ENCODE measurements at places on chromosomes 3 and 15.

DNA sequence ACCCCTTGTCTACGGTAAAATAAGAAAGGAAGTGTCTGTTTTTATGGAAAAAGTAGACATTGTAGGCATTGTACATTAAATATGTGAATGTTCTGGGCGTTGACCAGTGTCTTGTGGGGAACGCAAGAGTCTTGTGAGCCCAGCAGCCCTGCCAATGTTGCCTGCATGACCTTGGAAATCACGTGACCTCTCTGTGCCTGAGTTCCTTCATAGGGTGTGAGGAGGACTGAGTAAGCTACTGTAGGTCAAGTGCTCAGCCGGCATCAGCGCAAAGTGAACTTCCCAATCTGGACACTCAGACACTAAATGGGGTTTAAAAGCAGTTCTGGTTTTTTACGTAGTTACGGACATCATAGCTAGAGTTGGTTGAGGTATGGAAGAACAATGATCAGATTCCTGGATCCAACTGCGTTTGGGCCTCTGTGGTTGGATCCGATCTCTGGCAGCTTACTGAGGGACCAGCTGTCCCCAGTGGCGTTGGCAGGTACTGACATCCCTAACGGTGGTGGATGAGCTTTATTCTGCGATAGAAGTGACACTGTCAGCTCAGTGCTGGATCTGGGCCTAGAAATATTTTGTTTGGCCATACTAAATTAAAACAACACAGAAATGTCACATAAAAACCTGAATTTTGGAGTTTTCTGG, 63.8 kb downstream of the SPSB4 start:
- no peak for DNase-seq

GRCh38 chr3:2166552-2166951, 67.9 kb downstream of the CNTN4 start:
- DNase-seq: no peak

GRCh38 chr3:138440596-138440995, 6.2 kb downstream of the ESYT3 start:
- DNase-seq: no peak

DNA sequence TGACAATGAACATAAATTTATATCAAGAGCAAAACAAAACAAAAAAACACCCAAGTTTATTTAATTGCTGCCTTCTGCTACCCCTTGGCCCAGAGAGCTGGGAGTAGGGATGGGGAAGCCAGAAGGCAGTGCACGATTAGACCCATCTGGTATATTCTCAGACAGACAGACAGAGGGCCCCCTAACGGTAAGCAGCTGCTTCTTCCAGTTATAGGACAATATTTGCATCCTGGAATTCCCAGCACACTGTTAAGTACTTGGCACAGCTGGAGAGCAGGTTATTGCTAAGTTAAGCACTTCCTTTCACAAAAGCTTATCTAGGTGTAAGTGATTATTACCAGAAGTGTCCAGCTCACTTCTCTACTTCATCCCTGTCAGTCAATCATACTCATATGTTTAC, 39.3 kb downstream of the C2CD4B start:
- no peak for DNase-seq

DNA sequence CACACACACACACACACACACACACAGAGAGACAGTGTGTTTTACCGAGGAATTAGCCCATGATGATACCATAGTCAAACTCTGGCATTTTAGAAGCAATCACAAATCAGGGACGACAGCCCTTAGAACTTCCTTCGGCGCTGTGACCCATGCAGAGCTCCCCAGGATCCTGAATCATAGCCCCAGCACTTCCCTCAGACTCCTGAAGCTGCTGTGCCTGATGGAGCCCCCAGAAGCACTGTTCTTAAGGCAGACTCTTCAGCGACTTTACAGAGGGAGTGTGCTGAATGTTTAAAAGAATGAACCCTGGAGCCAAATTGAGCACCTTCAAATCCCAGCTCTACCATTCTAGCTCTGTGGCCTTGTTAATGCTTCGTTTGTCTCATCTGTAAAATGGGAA, 89.3 kb upstream of the LIPC start:
- no peak for DNase-seq

DNA sequence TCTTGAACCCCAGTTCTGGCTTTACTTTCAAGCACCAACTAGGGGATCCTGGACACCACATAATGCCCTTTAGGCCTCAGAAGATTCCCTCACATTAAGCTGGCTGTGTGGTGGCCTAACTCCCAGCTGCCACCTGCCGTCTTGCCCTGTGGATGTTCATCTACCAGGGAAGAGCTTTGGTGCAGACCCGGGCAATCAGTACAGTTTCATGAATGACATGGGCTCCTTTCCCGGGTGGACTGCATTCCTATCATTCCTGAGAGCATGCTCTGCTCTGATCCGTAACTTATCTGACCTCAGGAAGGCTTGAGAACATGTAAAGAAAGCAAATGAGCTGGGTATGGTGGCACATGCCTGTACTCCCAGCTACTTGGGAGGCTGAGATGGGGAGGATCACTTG, 50.0 kb upstream of the GSK3B start:
- DNase-seq: no peak

GRCh38 chr3:147129665-147130064, 276.7 kb downstream of the ZIC4 start:
- no peak for DNase-seq

DNA sequence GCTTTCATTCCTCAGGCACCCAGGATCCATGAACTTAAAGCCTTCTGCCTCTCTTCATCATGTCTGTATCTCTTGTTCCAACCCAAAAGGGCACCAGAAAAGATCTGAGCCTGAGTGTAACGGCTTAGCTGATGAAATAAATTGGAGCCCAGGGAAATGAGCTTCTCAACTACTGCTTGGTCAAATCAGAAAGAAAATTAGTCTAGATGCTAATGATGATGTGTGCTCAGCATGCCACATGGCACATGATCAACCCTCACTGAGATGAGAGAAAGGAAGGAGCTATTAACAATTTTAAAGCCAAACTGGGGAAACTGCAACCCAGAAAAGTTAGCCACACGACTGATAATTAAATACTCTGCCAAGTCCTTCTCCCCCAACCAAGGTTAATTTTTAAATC, 325.7 kb downstream of the CNTN3 start:
- no peak for DNase-seq

DNA sequence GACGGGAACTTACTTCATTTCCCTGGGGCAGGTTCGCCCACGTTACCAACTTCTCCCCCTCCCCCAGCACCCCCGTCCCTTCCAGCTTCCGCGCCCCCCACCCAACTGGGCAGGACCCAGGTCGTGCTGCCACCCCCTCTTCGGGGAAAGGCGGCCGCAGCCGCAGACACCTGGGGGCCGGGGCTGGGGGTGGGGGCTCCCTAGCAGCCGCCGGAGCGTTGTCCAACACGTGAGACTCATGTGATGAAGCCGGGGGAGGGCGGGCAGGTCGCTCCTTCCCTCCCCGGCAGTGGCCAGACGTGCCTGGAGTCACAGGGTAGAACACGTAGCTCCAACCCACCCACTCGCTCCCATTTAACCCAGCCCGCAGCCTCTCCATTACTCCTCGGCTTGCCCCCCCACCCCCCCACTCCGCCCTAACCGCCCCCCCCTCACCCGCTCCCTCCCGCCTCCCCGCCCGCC, 240 bp upstream of the BHLHE40 start:
- DNase-seq: peak; percentile 80

DNA sequence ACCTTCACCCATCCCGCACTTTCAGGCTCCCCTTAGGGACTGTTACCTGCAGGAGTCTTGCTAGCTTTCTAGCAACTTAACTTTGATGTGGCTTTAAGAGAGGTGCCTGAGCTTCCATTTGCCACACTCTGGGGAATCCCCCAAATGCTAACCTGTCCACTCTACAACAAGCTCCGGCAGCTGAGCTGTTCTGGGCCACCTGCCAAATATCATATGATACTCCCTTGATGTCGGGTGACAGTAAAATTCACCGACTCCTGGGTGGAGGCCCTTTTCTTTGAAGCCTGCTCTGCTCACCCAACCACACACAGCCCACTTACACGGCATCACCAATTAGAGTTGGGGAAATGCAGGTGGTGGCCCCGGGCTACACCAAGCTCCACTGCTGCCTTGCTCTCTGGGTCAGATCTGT, 38.0 kb upstream of the XCR1 start:
- peak; percentile 79 for DNase-seq

DNA sequence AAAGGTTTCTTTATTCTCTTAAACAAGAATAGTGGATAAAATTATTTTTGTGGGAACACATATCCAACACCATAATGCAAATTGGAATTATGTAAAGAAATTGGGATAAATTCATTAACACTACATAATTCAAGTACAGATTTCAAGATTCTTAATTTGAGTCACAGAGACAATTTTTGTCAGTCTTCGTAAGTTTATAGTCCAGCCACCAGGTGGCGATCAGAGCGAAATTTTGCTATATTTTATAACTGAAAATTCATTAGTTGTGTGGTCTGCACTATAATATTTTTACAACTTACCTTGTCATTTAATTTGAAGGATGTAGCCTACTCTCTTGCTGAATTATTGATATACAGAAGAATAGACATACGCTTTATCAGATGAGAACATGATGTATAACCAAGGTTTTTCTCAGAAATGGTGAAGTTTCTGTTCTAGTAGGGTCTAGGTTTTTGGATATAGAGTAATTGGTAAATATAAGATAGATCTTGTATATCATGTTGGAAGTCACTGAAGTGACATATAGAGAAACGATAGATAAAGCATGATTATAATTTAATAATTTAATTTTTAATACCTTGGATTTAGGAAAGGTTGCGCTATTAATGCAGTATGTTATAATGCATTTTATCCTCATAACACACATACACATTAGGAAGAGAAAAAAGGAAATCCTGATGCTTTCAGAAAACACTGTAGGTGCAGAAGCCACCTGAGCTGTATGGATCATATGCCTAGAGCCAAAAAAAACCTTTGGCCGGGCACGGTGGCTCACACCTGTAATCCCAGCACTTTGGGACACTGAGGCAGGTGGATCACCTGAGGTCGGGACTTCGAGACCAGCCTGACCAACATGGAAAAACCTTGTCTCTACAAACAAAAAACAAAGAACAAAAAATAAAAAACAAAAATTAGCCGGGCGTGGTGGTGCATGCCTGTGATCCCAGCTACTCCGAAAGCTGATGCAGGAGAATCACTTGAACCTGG, 31.7 kb downstream of the PLSCR4 start:
- peak; percentile 43 for DNase-seq
